ENCODE measurements at places on chromosomes 6 and 20.

DNA sequence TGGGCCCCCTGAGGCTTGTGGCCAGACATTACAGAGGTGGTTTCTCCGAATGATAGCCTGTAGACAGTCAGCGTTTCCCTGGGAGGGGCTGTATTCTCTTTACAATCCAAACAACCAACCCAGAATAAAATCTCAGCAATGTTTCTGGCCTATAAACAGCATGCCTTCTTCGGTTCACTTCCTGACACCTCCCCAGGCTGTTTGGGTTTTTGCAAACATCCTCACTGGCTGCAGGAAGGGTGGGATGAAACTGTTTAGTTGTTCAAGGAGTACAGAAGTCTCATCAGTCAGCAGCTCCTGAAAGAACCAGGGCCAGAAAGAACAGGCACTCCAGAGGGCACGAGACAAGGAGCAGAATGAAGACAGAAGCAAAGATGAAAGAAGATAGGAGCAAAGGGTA, 350.0 kb downstream of the QKI start:
- DNase-seq, result no peak

- peak; percentile 68 for DNase-seq
These were observed 17.0 kb downstream of the NFATC2 start for GRCh38 chr20:51525241-51526105.

GRCh38 chr6:167238146-167238693, 52.9 kb upstream of the UNC93A start:
- DNase-seq, result no peak

DNA sequence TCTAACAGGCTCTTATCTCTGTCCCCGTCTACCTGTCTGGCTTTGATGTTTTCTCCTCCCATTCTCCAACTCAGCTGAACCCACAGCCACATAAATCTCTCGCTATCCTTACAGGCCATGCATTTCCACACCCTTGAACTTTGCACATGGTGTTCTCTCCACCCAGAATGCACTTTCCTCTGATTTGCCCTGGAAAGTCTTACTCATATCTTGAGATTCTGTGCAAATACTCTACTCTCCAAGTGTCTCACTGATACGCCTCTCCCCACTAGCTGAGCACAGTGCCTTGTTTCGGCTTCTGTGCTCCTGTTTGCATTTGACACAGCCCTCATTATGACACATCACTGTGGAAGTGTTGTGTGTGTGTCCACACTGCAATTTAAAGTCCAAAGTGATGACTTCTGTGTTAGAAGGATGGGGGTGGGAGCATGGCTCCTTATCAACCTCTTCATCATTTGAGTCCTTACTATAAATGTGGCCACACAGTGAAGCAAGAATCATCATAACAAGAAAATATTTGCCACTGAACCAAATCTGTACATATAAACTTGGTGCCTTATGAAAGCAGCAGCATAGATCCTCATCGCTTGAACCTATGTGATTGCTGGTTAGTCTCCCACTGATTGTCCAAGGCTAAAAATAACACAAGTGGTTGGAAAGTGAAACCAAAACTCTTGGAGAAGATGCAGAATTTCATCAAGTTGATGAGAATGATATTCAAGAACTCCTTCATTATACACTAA, 5.5 kb upstream of the PRELID3B start:
- DNase-seq, result peak; percentile 25

DNA sequence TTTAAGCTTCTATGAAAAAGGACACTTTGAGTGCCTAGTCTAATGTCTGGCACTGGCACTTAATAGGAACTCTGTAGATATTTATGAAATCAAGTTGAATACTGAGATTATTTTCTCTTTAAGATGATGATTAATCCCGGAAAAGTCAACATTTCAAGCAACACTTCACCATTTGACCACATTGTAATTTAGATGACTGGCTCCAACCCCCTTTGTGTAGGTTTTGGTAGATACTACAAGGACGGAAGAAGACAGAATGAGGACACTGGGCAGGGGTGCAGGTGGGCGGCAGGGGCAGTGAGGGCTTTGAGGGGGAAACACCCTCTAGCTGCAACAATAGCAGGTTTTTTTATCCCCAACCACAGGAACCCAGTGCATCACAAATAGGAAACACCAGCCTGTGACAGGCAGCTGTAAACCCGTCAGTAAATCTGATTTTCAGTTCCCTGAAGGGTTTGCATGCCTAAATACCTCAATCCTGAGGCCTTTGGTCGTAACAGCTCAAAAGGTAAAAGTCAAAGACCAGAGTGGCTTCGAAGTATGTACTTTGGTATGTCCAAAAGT, 4.6 kb downstream of the DTNBP1 start:
- DNase-seq, result no peak

- DNase-seq, result no peak
These were observed 43.2 kb downstream of the STK35 start for GRCh38 chr20:2144850-2145249.

- no peak for DNase-seq
These were observed 32.8 kb upstream of the POPDC3 start for GRCh38 chr6:105212587-105212986.

DNA sequence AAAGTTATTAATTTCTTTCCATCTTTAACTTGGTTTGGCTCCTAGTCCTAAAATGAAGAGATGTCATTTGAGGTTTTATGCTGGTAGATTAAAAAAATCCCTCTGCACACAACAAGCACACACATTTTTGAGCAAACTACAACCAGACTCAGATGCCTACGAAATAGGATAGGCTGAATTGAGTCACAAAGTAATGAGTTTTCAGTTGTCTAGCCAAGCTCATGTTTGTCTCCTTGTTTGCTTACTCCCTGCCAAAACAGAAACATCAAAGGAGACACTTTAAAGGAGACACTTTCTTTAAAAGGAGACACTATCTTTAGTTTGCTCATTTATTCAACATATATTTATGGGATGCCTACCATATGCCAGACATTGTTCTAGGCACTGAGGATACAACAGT, 56.2 kb downstream of the TPBG start:
- no peak for DNase-seq

DNA sequence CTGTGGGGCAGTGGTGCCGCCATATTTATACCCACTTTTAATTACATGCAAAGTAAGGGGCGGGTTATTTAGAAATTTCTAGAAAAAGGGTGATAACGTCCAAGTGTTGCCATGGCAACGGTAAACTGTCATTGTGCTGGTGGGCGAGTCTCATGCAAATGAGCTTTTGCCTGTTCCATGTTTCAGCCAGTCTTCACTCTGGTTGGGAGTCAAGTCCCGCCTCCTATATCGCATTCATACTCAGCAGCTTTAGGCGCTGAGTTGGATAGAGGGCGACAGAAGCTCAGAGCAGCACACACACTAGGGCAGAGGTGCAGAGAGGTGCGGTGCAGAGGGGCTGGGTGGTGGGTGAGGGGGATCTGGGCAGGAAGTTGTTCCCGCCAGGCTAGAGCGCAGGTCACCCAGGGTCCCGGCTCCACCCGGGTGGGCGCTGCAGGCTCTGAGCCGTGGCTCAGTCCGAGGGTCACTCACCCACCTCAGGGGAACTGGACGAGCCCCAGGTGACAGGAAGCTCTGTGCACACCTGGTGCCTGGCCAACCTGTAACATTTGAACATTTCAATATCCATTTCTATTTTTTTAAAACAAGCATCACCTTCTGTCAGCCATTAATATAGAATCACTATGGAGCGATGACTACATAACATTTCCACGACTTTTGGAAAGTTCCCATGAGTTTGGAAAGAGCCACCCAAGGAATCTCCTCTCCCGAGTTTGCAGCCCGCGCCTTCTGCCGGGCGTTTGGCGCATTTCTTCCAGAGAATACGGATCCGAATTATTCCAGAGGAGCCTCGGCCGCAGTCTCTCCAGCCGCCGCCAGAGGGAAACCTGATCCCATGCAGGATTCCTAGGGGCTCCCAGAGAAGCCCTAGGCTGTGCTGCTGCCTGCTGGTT, 89.1 kb upstream of the PHACTR3 start:
- DNase-seq, result no peak

- DNase-seq, result no peak
These were observed 662.8 kb downstream of the TBC1D32 start for GRCh38 chr6:120671519-120671918.

DNA sequence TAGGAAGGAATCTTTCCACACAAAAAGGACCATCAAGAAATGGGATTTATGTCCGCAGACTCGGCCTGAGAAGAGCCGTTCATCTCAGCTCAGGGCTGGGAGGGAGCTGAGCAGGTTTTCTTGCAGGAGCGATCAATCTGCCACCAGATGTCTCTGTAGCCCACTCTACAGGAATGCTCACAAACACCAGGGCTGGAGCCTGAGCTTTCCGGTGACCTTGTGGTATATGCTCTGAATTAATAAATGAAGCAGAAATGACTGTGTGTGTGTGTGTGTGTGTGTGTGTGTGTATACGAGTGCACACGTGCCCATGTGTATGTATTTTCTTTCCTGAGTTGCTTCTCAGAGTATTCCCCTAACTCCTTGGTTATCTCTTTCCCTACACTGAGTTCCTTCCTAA, 12.0 kb downstream of the CD83 start:
- DNase-seq, result no peak

DNA sequence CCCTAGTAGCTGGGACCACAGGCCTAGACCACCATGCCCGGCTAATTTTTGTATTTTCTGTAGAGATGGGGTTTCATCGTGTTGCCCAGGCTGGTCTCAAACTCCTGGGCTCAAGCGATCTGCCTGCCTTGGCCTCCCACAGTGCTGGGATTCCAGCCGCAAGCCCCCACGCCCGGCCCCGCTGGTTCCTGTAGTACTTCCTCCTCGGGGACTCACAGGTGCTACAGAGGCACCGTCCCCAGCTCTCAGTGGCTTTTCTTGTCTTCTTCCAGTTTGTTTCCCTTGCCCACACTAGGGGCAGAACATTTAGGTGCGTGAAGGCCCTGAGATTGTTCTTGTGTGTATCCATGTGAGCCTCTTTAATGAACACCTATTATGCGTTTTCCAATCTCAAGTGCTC, 773 bp upstream of the ZBP1 start:
- no peak for DNase-seq

DNA sequence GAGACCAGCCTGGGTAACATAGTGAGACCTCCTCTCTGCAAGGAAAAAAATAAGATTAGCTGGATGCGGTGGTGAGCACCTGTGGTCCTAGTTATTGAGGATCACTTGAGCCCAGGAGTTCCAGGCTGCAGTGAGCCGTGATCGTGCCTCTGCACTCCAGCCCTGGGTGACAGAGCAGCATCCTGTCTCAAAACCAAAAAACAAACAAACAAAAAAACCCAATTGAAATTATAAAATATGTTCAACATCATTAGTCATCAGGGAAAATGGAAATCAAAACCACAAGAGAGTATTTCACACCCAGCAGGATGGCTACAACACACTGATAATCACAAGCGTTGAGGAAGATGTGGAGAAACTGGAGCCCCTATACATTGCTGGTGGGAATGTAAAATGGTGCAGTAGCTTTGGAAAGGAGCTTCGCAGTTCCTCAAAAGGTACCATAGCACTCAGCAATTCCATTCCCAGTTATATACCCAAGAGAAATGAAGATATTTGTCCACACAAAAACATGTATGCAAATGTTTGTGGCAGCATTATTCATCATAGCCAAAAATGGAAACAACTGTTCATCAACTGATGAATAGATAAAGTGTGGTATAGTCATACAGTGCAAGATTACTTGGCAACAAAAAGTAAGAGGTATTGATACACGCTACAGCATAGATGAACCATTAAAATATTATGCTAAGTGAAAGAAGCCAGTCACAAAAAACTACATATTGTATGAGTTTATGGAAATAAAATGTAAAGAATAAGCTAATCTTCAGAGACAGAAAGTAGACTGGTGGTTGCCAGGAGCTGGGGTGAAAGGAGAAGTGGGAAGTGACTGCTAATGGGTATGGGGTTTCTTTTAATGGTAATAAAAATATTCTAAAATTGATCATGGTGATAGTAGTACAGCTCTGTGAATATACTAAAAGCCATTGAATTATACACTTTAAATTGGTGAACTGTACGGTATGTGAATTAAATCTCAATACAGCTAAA, 38.7 kb upstream of the RIPOR2 start:
- DNase-seq, result peak; percentile 49

- peak; percentile 61 for DNase-seq
These were observed 174.2 kb downstream of the TSHZ2 start for GRCh38 chr20:53146201-53146891.

GRCh38 chr20:17909869-17910321, 58.7 kb downstream of the SNX5 start:
- no peak for DNase-seq

DNA sequence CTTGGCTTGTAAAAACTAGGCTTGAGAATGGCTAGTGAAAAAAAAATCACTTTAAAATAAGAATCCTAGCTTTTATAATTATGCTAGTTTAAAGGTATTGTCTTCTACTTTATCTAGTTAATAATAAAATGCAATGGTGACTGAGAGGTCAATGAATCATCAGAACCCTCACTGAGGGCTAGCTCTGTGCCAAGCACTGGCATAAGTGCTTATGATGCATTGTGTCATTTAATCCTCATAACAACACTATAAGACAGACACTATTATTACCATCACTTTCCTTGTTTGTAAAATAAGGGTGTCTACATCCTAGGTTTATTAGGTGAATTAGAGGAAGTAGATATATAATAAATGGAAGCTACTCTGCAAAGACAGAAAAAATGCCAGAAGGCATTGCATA, 144.3 kb downstream of the F13A1 start:
- no peak for DNase-seq

- DNase-seq, result no peak
These were observed 4.3 kb upstream of the LOC128125822 start for GRCh38 chr6:63567966-63568365.

DNA sequence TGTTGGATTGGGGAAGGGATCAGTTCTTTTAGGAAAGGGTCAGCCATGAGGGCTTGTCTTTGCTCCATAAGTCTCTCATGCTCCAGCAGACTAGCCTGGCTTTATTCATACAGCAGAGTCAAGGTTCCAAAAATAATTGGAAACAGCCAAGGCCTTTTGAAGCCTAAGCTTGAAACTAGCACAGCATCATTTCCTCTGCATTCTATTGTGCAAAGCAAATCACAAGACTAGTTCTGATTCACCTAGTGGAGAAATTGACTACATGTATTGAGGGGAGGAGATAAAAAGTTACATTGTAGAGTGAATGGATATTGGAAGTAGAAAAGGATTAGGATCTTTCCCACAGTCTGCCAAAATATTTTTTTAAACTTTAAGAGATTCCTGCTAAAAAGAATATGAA, 159.3 kb upstream of the PLCB4 start:
- DNase-seq, result no peak

DNA sequence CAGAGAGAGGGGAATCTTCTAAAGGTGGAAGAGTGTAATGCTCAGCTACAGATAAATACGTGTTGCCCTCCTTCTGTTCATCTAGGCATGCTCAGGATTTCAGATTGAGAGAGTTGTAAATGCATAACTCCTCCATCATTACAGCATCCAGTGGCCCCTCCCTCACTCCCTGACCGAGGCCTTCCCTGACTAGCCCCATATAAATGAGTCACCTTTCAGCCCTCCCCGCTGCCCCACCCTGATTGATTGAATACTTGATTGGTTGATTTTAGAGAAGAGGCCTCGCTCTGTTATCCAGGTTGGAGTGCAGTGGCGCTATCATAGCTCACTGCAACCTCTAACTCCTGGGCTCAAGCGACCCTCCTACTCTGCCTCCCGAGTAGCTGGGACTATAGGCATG, 193.7 kb downstream of the EYA2 start:
- no peak for DNase-seq

DNA sequence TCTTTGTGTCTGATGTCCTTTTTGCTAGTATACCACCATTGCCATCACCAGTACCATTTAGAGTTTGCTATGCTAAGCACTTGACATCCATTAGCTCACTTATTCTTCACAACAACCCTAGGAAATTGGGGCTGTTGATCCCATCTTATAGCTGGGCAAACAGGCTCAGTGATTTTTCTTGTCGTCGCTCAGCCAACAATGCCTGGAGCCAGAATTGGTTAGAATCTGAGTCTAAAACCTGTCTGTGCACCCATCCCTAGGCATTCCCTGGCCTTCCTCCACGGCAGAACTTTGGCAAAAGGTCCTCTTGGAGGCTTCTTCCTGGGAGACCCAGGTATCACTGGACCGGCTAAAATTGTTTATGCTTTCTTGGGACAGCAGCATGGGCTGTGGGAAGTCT, 20.9 kb downstream of the PHF20 start:
- no peak for DNase-seq

All from activated naive CD4-positive, alpha-beta T cell treated with Interleukin-2 at 50 U/mL for 16 hours (primary cell).